Left lobe of liver (tissue), 2 donors: ENCODE measurements at places on chromosomes 3 and 15.

DNA sequence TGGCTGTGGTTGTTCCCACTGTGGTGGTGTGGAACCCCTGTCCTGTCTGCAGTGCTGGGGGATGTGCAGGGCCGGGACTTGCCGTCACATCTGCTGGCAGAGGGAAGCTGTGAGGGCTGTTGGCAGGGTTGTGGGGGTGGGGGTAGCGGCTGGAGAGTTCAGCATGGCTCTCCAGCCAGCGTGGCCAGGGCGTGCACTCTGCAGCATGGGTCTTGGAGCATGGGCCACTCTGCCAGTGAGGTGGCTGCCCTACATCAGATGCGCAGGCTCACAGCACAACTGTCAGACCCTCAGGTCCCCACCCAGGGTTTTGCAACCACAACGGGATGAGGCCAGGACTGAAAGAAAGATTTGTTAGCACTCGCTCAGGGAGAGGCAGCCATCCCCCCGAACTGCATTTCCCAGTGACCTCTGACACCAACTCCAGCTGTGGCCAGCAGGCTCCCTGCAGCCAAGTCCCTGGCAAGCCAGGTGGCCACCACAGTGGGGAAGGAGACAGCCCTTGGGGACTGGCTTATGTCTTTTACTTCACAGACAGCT is 237.7 kb upstream of the LYSMD4 start:
- no peak for DNase-seq

DNA sequence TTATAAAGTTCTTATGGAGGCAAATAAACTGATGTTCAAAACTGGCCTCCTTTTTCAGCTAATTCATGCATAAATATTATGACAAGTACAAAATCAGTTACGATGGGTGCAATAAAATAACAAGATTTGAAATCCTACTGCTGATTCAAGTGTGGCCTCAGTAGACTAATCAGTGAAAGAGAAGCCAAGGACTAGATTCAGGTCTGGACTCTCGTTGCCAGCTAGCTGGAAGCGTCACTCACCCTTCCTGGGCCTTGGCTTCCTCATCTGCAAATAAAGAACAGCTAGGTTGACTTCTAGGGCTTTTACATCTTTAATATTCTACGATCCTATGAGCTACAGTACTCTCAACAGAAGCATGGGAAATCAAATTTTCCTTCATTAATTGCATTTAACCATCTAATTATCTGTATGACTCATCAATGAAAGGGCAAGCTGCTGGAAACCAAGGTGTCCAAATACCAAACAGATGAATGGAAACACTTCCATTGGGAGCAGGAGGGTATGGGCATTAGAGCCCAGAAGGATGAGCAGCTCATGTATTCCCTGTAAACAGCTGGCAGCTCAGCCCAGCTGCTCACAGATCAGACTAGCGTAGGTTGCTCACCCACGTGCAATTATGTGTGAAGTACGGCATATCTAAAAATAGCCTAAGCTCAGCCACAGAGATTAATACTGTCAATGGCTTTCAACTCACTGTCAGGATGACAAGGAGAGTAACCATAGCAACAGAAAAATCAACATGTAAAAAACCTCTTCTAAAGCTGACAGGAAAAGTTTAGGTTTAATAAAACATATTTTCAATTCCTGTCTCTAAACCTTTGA is 294.8 kb downstream of the PLCL2 start:
- DNase-seq: no peak

DNA sequence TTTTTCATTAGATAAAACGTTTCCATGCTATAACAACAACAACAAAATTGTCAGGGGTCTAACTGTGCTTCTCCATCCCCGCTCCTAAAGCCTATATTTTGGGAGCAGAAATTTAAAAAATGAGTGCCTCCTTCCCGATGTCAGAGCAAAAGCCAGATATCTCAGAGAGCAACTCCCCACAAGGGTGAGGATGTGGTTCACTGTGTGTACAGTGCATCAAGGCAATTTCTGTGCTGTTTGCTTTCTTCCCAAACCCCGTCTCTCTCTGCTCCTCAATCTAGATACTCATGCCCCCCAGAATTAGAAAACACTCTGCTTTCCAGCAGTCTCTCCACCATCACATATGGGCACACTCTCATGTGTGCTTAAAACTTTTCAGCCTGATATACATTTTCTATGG is 76.7 kb upstream of the MBNL1 start:
- DNase-seq: no peak

DNA sequence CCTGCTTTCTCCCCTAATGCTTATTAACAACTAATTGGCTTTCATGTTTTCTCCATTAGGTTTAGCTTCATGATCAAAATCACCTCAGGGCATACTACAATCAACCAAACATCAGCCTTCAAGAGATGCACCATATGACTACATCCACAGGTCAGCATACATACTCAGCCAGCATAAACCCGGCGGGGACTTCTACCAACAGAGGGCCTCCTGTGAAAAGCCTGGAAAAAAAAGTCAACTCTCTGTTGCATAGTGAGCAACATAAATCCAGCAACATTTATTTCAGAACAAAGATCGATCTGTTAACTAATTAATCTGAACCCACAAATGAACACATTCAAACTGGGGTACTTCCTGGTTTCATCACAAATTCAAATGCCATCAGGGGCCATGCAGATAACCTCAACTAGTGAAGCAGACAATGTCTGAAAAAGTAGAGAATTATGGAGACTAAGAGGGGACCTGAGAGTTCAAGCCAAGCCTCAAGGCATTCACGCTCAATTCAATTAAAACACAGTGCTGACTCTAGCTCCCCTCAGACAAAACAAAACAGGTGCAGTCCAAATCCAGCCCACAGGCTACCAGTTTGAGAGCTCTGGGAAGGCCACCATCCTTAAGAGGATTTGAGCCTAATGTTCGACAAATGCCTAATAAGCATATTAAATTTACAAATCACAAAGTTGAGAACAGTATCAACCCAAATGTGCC is 124.5 kb downstream of the MAGI1 start:
- DNase-seq: no peak

- no peak for DNase-seq
Measured at GRCh38 chr15:66147440-66147839, 106.1 kb downstream of the MEGF11 start.

GRCh38 chr3:128095222-128095703 is 28.3 kb downstream of the RUVBL1 start:
- peak; percentile 87 for DNase-seq

DNA sequence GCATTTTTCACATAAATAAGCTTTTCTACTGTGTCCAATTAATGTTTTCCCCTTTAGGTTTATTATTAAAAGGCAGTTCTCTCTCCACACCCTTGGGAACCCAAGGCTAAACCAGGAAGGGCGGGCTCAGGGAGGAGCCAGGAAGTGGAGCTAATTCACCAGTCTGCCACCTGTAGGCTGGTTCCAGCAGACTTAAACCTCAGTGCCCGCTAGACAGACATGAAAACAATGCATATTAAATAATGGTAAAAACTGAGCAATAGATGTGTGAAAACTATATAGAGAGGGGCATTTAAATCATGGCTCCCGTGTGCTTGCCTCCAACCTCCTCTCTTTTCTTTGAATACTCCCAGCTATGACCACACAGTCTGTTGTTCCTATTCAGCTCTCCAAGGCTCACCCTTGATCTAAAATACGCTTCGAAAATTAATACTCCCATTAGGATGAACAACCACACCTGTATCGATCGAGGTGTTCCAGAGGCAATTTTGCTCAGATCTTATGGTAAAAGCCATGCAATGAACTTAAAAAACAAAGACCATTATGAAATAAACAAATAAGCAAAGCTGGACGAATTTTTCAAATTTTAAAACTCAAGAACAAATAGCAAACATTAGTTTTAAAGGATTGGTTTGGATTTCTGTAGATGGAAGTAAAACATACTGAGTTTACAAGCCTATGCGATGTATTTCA is 253.3 kb downstream of the TJP1 start:
- no peak for DNase-seq

DNA sequence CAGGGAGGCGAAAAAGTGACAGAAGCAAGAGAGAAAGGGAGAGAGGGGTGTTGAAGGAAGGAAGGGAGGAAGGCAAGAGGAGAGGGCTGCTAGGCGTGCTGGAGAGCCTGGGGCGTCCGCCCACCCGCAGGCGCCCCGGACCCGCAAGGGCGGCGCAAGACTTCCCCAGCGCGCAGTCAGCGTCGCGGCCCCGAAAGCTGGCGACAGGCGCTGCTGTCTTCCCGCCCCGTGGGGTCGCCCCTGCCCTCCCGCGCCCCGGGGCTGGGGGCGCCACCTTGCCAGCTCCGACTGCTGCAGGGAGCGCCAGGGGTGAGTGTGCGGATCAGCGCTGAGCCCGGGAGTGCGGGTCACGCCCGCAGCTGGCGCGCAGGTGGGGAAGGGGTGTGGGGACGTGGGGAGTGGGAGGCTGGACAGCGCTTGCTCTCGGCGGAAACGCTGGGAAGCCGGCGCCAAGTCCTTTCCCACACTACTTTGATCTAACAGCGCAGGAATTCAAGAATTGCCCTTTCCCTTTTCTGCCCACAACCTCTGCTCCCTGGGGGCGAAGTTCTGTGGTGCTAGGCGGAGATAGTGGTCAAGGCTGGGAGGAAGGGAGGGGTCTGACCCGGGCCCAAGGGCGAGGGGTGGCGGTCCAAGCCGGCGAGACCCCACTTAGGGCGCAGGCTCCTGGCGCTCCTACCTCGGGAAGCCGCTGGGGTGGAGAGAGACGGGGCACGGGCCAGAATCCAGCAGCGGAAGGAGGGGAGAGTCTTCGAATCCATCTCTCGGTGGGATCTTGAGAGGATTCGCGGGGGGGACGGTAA is 266.1 kb downstream of the CGGBP1 start:
- DNase-seq: no peak

DNA sequence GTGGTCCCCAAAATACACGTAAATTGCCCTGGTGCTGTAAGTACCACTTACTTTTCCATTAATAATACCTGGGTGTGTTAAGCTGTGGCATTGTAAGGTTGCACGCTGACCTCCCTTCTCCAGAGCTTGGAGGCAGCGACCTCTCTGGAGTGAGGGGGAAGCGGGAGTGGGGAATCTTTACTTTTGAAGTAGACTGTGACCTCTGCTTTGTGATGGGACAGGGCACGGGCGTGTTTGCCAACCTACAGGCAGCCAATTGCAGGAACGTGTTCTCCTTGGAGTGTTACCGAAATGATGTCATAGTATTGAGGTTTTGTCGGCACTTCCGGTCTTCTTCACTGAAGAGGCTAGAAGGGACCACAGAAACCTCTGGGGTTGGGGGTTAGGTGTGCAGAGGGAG is 227.3 kb upstream of the C2CD4B start:
- no peak for DNase-seq

DNA sequence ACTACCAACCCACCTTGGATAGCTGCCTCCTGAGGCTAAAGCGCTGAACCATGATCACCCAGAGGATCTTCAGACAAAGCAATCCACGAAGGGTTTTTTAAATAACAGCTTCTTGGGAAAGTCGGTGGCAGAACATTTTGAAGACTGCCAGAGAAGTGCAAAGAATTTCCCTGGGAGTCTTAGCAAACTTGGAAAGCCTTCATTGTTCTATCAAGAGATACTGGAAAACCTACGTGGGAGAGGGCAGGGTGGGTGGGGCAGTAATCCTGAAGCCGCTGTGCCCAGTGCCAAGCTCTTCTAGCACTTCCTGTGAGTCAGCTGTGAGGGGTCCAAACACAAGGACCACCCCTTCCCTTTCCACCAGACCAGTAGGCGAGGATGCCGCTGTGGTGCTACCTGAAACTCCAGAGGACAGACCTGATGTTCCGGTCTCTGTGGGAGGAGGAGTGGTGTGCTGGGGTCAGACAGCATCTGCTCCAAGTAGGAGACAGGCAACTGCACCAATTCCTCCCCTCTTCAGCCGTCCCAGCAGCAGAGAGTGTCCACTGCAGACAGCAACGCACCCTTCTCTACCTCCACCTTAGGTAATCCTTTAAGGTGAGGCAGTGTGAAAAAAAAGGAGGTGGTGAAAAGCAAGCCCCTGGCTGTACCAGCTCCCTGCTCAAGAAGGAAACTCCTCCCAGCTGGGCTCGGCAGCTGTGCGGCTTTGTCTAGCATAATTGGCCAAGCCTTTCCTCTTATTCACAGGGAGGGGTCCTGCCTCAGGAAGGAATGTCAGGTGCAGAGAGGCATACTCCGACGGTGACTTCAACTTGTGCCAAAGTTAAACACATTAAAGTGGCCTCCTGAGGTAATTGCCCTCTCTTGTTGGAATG is 99.0 kb downstream of the TMCC1 start:
- DNase-seq: no peak
